ENCODE measurements at places on chromosomes 6 and 20.

GRCh38 chr20:22546344-22546743 is 38.0 kb downstream of the FOXA2 start:
- DNase-seq: no peak

- DNase-seq: no peak
These were observed 18.4 kb downstream of the LAMA4 start for GRCh38 chr6:112235956-112236355.

- DNase-seq: no peak
These were observed 568.7 kb upstream of the RNF217 start for GRCh38 chr6:124393536-124393935.

DNA sequence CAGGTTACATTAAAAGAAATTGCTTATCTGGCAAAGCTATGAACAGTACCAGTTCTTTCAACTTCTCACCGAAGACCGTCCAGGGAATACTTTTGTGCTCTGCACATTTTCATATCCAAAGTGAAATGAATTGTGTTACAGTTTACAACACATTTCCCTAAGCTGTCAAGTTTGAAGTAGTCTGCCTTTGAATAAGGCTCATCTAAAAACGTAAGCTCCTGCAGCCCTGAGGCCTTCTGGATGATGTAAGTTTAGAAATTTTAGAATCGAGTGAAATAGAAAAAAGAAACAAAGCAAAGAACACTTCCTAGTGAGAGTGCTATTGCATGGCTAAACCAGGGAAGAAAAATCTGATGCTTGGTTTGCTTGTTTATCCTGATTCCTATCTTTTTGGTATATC is 653.8 kb downstream of the MMUT start:
- no peak for DNase-seq

- no peak for DNase-seq
These were observed 83.3 kb downstream of the PLCB1 start for GRCh38 chr20:8215361-8215781.

DNA sequence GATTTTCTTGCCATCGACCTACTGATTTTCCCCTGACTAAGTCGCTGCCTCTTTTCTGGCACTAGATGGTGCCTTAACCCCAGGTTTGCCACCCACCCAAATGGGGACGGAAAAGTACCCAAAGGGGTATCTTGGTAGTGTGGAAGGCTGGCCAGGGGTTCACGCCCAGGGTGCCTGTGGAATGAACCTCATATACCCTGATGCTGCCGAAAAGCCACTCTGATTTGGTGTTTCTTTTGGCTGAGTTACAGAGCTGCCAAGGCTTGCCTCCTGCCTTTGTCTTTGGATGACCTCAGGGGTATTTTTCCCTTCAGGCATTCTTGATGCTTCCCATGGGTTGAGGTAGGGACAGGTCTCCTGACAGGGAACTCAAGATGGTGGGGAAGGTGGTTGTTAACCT is 78.1 kb downstream of the MAP3K7 start:
- DNase-seq: no peak
